PC-3 (cell line): ENCODE measurements at places on chromosomes 1 and 21. TPM values are rescaled to one million over a fixed set of nuclear protein-coding genes. Genes with fewer than 3 reads are reported as not detected.
A peak's percentile ranks its signal among the peaks of the same experiment; 100 is the strongest.

FAM163A gene
- not detected in 2 replicates for total RNA-seq

TMEM81 gene
- 6.3 and 7.5 TPM in 2 replicates for total RNA-seq

GRCh38 chr21:41651406-41651805 lies 115.4 kb downstream of the RIPK4 start:
- peak; percentile 27 for DNase-seq

S100A7 gene
- total RNA-seq, result not detected in 2 replicates

GRCh38 chr21:22791986-22792560 lies 1793.9 kb downstream of the NCAM2 start:
- DNase-seq, result peak; percentile 77

- no peak for DNase-seq
Observed at GRCh38 chr21:41850085-41850484, 29.1 kb downstream of the PRDM15 start.

DNA sequence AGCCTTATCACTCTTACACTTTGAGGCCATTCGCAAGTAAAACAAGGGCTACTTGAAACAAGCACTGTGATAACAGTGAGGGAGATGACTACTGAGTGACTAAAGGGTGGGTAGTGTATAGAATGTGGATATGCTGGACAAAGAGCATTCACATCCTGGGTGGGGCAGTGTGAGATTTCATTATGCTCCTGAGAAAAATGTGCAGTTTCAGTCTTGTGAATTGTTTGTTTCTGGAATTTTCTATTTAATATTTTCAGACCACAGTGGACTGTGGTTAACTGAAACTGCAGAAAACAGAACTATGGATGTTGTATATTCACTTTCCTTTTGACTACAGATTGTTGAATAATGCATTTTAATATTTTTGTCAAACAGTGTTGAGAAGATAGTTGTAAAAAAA lies 25.1 kb upstream of the B3GALT2 start:
- DNase-seq, result peak; percentile 87

DNA sequence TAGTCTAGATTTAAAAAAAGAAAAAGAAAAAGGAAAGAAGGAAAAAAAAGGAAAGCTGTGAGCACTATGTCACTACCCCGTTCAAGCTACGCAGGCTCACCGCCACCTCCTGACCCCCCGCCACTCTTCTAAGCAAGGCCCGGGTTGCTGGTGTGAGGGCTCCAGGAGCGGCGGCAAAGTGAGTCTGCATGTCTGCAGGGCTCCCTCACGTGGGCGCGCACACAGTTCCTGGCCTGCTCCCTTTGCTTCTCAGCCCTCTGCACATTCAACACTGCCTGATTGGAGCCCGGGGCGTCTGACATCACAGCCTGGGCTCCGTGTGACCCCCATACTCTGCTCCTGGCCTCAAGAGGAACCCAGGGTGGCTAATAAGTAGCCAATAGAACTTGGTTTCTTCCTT lies 81.4 kb upstream of the TLR5 start:
- DNase-seq, result no peak

- DNase-seq, result peak; percentile 61
Observed at GRCh38 chr1:41504114-41505035, 19.9 kb upstream of the EDN2 start.

KCNK1 gene
- 31.1 and 34.7 TPM in 2 replicates for total RNA-seq

WDR64 gene
- total RNA-seq, result not detected in 2 replicates

LEMD1 gene
- total RNA-seq, result 4.0 TPM in 1 of 2 replicates, not detected in the other

DNA sequence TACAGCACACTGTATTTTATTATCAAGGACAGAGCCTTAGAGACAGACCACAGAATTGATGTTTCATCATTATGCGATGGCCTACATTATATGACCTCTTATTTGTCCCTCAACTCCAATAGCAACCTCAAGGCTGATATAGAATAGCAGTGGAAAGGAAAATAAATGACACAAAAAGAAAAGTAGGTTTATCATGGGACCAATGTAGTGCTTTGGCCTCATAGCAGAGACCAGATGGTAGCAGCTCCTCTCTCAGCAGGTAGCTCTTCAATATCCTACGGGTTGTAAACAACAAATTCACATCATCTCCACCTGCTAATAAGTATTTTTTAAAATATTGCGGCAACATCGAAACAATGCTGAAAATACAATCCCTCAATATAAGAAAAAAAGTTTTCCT lies 25.2 kb downstream of the ANP32E start:
- DNase-seq, result no peak

LMX1A gene
- total RNA-seq, result not detected in 2 replicates

CCDC17 gene
- 1.6 and 1.9 TPM in 2 replicates for total RNA-seq

GRCh38 chr1:233478611-233479010 lies 135.3 kb upstream of the KCNK1 start:
- no peak for DNase-seq

DNA sequence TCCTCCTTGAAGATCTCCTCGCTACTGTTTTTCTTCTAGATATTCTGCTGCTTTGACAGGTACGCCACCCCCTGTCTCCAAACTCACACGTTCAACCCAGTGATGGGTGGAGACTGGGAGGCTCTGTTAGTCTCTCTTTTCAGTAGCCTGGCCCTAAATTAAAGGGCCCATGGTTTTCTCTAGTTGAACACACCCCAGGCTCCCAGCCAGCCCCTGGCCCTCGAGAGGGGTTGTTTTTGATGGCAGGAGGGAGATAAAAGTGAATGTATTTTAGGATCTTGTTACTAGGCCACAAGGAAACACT lies 21.6 kb upstream of the CLDN14 start:
- DNase-seq, result no peak

MPC2 gene
- 56.2 and 60.8 TPM in 2 replicates for total RNA-seq

- DNase-seq, result no peak
Observed at GRCh38 chr1:30284226-30284625, 439.2 kb downstream of the MATN1 start.

DNA sequence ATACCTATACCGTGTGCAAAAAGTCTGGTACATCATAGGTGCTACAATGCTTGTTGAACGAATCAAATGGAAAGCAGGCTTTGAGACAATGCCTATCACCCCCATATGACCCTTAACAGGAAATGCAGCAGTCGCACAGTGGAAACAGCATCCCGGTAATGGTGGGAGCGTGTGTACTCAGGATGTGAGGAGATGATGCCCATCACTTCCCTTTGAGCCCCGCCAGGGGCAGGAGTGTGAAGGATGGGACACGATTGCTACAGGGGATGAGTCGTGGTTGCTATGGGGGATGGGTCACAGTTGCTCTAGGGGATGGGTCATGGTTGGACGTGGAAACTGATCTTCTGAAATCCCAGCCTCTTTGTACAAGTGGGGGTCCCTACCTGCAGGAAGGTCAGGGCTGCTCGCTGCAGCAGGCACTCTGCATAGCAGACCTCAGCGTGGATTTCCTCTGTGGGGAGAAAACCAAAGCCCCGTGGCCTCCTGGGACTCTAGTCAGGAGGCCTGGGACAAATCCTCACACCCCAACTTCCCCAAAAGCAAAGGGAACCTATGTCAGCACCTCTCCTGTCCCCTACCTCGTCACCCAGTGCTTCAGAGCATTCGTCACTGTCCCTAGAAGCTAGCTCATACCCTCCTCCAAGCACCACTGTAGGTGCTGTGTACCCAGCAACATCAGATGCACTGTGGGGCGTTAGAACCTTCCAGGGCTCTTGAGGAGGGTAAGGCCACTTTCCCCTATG lies 19.3 kb downstream of the TTC39A start:
- DNase-seq, result no peak

DNA sequence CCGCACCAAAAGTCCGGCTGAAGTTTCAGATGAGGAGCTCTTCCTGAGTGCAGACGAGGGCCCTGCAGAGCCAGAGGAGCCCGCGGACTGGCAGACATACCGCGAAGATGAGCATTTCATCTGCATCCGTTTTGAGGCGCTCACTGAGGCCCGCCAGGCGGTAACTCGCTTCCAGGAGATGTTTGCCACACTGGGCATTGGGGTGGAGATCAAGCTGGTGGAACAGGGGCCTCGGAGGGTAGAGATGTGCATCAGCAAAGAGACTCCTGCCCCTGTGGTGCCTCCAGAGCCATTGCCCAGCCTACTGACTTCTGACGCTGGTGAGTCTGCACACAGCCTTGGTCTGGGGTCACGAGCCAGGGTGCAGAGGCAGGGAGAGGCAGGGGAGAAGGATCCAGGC lies 84.7 kb downstream of the TRIM11 start:
- DNase-seq, result no peak

ACBD3 gene
- total RNA-seq, result 62.2 and 62.9 TPM in 2 replicates

GRCh38 chr1:193368302-193368701 lies 181.9 kb upstream of the B3GALT2 start:
- DNase-seq, result no peak

CYP2J2 gene
- 0.44 and 0.75 TPM in 2 replicates for total RNA-seq

DNA sequence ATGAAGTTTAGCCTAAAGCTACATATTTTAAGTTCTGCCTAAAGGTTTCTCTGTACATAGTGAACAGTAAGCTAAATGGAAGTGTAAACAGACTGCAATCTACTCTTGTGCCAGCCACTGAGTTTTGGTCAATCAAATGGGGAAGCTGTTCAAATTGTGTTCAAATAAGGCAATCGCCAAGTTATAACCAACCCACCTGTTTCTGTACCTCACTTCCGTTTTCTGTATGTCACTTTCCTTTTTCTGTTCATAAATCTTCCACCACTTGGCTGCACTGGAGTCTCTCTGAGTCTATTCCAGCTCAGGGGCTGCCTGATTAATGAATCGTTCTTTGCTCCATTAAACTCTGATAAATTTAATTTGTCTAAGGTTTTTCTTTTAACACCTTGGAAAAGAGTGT lies 10.8 kb upstream of the THEM4 start:
- no peak for DNase-seq

GRCh38 chr1:91883470-91883869 lies 2.5 kb downstream of the TGFBR3 start:
- DNase-seq, result peak; percentile 68

GRCh38 chr21:46153247-46154154 lies 1.9 kb downstream of the FTCD start:
- DNase-seq, result peak; percentile 51

RGS1 gene
- total RNA-seq, result not detected in 2 replicates

ZNF648 gene
- total RNA-seq, result not detected in 2 replicates

DNA sequence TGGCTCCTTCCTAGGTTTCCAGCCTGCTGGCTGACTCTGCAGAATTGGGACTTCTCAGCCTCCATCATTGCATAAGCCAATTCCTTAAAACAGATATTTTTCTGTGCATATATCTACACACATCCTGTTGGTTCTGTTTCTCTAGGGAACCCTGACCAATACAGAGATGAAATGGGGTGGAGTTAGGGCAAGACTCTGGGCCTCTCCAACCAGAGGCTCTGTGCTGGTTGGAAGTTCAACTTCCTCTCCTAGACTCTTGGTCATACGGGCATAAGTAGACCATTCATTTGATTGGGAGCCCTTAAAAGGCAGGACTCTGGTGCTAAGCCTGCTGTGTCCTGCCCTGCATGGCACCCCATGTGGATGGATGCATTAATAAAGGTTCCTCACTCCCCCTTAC lies 55.0 kb downstream of the CNIH3 start:
- no peak for DNase-seq

TNFSF4 gene
- total RNA-seq, result 0.17 and 0.18 TPM in 2 replicates

DNA sequence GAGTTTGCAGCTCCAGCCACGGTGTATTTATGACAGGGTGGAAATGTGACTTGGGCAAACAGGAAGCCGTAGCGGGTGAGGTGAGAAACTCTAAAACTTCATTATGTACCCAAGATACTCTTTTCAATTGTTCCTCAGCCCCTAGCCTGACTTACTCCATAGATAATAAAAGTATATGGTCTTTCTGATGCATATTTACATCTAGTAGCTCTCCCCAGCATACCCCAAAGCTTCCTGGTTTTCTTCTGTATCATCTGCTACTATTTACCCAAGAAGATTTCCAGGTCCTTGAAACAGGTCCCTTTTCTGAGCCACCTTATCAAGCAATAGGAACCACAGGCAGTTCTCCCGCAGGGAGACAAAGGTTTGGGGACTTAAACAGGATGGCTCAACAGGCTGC lies 201.5 kb upstream of the ESRRG start:
- no peak for DNase-seq

DNA sequence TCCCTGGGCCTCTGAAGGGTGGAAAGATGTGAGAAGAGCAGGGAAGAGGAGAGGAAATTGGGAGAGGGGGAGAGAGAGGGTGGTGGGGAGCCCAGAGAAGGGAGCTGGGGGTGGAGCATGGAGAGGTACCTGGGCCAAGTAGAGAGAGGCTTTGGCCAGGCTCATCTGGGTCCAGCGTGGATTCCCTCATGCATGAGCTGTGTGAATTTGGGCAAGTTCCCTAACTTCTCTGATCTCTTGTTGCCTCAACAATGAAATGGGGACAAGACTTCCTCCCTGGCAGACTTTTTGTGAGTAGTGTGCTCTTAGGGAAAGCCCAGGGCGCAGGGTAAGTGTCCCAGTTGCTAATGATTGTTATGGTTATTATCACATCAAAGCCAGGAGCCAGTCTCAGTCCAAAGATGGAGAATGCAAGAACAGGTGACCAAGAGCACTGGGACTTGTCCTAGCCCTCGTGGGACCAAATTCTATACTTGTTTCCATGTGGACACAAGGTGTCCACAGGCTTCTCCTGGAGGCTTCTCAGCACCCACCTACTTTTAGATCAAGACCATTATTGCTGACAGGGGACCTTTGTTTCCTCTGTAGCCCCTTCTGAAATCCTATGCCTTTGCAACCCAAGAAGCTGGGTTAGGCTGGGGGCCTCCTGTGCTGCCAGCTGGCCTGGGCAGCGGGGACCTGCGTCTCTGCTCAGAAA lies 13.9 kb downstream of the IL6R start:
- no peak for DNase-seq

NUDT4B gene
- total RNA-seq, result 18.0 and 29.9 TPM in 2 replicates

DCST1 gene
- total RNA-seq, result not detected in 2 replicates

GRCh38 chr1:26079960-26080814 lies 12.8 kb upstream of the TRIM63 start:
- no peak for DNase-seq

DNA sequence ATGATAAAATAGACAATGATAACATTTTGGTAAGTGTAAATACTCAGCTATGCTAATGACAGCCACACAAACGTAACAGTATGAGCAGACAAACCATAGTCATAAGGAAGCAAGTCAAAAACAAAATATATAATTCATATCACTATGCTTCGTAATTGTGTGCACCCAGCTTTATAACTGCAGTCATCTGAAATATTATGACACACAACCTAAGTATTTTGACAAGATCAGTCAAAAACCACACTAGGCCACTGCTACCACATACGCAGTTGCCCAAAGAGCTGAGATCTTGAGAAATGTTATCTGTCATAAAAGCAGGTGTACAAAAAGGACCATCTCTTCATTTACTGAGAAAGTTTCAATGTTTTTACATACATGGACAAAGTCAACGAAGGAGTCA lies 26.0 kb downstream of the RNASEL start:
- DNase-seq, result no peak

- DNase-seq, result peak; percentile 93
Observed at GRCh38 chr1:32753532-32754316, 51.2 kb upstream of the SYNC start.
